Muscle of back (tissue), 13 donors: ENCODE measurements at places on chromosomes 6 and 20.

DNA sequence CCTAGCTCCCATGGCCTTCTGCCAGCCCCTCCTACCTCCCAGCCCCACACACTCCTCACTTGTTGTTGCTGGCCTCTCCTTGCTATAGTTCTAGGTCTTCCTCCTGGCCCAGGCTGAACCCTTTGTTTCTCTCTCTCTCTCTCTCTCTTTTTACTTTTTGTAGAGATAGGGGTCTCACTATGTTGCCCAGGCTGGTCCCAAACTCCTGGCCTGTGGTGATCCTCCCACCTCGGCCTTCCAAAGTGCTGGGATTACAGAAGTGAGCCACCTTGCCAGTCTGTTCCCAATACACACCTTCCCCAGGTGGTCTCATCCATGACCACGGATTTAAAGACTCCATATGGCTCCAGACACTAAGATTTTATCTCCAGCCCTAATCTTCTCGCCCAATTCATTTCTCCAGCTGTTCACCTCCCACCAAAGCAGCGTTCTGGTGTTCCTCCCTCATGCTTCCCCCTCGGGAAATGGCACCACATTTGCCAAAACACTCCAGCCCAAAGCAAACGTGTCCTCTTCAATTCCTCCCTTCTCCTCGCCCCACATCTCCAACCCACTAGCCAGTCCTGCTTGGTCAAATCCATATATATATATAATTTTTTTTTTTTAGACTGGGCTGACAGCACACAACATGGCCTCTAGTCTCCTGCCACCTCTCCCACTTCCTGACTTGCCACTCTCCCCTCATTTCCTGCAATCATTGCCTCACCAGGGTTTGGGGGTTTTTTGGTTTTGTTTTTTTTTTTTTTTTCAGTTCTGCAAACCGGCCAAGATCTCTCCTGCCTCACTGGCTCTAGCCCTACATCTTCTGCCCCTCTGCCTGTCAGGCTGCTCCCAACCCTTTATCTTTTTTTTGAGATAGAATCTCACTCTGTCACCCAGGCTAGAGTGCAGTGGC, 104.4 kb downstream of the NCR2 start:
- DNase-seq = no peak

DNA sequence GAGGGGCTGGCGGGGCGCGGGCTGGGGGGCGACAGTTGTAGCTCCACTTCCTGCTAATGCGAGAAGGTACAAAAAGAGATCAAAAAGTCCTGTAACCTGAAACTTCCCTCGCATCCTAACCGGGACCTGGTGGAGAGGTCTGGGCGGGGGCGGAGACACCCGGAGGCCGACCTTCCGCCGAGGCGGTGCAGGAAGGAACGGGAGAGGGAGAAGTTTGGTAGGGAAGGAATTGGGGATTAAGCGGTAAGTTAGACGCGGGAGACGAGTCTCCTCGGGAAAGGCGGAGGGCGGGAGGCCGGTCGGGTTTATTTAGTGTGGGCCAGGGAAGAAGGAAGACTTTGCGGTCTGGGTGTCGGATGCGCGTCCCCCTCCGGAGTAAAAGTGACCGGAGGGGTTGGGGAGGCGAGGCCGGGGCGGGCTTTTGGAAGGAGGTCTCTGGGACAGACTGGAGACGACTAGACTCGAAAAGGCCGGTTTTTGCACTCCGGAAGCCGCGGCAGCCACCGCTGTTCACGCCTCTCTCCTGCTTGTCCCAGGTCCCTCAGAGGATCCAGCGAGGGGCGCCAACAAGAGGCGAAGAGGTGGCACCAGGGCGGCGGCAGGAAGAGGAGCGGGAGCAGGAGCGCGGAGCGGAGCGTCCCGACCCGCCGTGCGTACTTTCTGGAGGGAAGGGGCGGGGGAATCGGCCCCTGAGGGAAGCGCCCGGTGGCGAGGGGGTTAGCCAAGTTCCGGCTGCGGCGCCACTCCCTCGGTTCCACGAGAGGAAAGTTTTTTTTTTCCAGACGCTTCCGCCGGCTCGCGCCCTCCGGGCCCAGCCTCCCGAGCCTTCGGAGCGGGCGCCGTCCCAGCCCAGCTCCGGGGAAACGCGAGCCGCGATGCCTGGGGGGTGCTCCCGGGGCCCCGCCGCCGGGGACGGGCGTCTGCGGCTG, 734 bp downstream of the TPBG start:
- peak; percentile 38 for DNase-seq

- DNase-seq = no peak
These were observed 657.9 kb upstream of the HS3ST5 start for GRCh38 chr6:115000736-115001135.

- DNase-seq = peak; percentile 18
These were observed 46.6 kb upstream of the RNF24 start for GRCh38 chr20:4061987-4062386.

GRCh38 chr6:145904868-145905267, 59.3 kb downstream of the SHPRH start:
- DNase-seq = peak; percentile 17

- DNase-seq = no peak
These were observed 163.4 kb upstream of the HEY2 start for GRCh38 chr6:125586074-125586473.

- DNase-seq = no peak
These were observed 51.3 kb downstream of the DAAM2 start for GRCh38 chr6:39843305-39844020.

DNA sequence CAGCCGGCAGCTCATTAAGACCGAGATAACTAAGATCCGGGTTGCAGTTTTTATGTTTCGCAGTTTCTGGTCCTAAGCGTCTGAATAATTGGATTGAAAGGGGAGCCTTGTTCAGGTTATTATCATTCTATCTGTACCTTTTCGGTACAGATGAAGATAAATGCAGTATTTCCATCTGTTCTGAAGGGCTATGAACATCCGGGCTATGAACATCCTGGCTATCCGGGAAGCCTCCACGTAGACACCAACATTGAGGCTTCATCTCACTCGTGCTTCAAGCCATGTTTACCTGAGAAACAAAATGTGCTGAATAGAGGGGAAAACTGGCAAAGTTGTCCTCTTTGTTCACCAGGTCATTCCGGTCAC, 399 bp upstream of the REPS1 start:
- no peak for DNase-seq

GRCh38 chr6:116561377-116562018, 7.9 kb downstream of the CALHM4 start:
- DNase-seq = peak; percentile 73

GRCh38 chr6:570825-571224, 86.1 kb downstream of the HUS1B start:
- no peak for DNase-seq

DNA sequence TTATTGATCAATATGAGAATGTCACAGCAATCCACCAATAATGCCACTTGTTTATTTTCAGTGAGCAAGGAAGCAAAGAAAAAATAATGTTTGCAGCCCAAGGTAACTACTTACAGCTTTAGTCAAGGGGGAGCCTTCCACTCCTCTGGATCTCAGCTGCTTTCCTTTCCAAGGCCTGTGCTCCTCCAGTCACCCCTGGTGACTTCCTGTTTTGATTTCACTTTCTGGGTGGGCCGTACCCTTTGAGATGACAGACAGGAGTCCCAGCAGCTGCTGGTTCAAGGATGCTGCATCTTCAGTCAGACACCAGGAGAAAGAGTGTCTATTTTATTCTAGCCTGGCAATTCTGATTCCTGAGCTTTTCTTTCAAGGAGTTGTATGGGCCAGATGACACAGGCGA, 5.6 kb upstream of the VNN2 start:
- DNase-seq = peak; percentile 17

DNA sequence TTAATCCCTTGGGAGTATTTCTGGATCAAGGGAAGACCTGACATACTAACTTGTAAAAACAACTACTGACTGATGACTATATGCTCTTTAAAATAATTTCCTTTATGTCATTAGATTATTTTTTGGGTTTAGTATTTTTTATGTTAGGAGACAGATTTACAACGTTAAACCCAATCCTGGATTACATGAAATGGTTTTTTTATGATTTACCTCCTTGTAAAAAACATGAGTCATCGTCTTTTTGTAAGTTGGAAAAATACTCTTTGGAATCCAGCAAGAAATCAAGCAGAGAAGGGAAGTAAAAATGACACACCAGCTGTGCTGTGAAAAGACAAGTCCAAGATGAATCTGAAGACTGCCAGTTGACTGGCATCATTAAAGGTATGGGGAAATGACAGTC, 6.7 kb downstream of the STK4 start:
- DNase-seq = no peak

- DNase-seq = no peak
These were observed 6.1 kb upstream of the ULBP3 start for GRCh38 chr6:150075034-150075421.

DNA sequence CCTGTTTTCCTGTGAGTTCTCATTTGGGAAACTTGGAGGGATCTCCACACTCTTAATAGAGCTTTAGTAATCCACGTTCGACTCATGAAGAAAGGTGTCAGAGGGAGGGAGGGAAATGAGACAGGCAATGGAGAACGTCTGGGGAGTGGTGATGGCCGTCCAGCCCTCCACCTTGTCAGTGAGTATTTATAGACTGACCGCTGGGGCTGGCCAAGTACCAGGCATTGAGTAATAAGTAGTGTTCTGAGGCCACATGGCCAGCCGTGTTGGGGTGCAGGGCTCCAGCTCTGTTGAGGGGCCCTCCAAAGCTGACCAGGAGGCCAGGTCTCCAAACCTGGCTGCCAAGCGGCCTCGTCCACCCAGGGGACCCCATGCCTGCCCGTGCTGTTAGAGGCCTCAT, 11.3 kb upstream of the DSN1 start:
- no peak for DNase-seq

- DNase-seq = no peak
These were observed 2.0 kb downstream of the ARMH2 start for GRCh38 chr6:24796616-24797290.

DNA sequence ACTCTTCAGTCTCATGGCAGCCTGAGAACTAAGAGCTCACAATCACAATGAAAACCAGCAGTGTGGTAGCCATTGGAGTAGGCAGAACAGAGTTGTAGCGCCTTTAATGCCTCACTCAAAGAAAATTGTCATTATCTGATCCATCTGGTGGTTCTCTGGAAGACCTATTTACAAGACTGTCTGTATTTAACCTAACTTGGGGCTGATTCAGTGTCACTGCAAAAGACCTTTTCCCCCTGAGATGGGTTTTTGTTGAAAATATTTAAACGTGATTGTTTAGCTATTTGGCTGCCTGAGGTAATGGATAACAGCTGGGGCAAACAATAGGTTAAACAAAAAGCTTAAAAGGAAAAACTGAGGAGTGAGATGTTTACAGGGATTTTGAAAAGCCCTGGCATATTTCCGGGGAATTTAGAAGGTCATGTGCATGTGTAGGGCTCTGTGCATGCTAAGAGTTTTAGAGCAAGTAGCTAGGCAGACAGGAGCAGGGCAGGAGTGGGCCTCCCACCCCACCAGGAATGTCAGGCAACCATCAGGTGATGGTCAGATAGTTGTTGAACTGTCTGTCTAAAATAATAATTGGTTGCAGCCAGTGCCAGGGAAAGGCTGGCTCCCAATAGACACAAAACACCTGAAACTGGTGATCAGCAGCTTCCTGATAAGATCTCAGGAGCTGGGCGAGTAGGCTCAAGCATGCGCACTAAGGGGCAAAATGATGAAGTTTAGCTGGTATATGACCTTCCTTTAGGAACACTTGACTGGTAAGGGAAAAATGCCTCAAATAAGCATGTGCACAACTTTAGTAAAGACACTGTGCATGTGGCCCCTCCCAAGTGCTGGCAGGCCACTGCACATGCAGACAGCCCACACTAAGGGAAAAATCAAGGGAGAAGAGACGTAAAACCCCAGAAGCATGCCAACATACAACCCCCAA, 70.8 kb upstream of the AKIRIN2 start:
- DNase-seq = no peak

GRCh38 chr6:163348789-163349680, 65.5 kb upstream of the QKI start:
- no peak for DNase-seq

DNA sequence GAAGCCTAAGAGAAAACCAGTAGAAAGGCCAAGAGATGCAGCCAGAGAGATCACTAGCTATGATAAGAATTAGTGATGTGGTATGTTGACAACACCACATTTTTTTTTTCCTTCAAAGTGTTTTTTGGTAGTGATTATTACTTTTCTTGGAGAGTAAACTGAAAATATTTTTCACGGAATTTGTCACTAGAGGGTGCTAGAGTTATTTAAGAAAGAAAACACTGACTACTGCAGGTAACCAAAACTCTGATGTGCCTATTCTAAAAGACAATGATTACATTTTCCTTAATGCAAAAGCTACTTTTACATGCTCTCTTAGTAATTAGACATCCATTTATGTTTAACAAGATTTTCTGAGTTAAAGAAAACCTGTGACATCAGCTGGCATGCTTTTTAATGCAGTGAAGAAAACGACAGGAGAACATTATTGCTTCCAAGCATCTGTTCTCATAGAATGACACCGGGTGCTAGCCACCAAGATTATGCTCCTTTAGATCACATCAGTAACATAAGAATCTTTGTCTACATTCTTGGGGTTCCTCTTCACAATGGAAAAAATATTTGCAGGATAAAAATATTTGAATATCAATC, 28.8 kb downstream of the RWDD2A start:
- peak; percentile 34 for DNase-seq

GRCh38 chr6:168376120-168376519, 56.5 kb upstream of the DACT2 start:
- no peak for DNase-seq

GRCh38 chr6:133244519-133244918, 3.4 kb downstream of the EYA4 start:
- peak; percentile 31 for DNase-seq
